ENCODE measurements at places on chromosomes 3 and 15.
A peak's percentile ranks its signal among the peaks of the same experiment; 100 is the strongest.

GRCh38 chr3:183275418-183275817, 22.4 kb downstream of the B3GNT5 start:
- DNase-seq: peak; percentile 65

GRCh38 chr15:93451265-93451664, 362.3 kb upstream of the RGMA start:
- no peak for DNase-seq

GRCh38 chr3:123089611-123090331, 22.9 kb downstream of the PDIA5 start:
- DNase-seq: peak; percentile 88

DNA sequence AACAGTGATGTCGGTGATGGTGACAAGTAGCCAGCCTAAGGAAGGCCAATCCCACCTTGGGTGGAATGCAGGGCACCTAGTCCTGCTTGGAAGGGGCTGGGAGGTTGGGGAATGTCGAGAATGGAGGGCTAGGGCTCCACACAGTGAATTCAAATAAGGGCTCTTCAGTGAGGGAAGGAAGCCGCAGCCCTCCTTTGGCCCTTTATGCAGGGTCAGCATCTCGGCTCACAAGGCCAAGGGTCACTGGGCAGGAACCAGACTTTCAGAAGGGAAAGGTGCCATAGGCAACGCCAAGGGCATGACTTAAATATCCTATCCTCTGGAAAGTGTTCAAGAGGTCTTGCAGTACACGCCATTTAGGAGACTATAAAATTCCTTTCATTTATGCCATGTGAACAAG, 56.9 kb downstream of the CLEC3B start:
- DNase-seq: no peak

GRCh38 chr3:72439321-72440183, 408.7 kb downstream of the SHQ1 start:
- DNase-seq: no peak

- DNase-seq: no peak
Measured at GRCh38 chr3:155370764-155371503, 77.5 kb upstream of the STRIT1 start.

GRCh38 chr15:94791008-94791407, 559.6 kb downstream of the MCTP2 start:
- no peak for DNase-seq

DNA sequence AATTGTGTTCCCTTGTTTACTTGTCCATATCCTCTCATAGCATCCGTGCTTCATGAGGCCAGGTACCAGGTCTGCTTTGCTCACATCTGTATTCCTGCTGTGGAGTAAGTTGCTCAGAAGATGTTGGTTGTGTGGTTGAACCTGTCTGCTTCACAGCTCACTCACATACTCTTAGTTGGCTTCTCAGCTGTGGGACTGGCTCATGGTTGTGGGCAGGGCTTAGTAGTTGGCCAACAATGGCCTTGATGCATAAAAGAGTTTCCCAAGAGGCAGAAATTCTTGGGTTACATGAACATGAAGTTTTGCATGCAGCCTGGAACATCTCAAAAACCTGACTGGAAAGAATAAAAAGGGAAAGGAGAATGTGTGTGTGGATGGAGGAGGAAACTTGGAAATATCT, 17.0 kb downstream of the CELF6 start:
- no peak for DNase-seq

GRCh38 chr3:78268087-78268486, 1228.2 kb downstream of the ROBO2 start:
- no peak for DNase-seq

- no peak for DNase-seq
Measured at GRCh38 chr3:186664506-186664905, 1.3 kb upstream of the HRG start.

GRCh38 chr3:51514210-51514609, 14.4 kb upstream of the DCAF1 start:
- DNase-seq: no peak

GRCh38 chr3:112379020-112379690, 46.2 kb downstream of the CD200 start:
- DNase-seq: no peak

GRCh38 chr15:34708422-34708821, 46.4 kb downstream of the GJD2 start:
- DNase-seq: no peak

- no peak for DNase-seq
Measured at GRCh38 chr3:145079436-145079835, 1081.5 kb downstream of the PLOD2 start.

GRCh38 chr3:42684632-42685362, 540 bp upstream of the KLHL40 start:
- DNase-seq: no peak

GRCh38 chr15:90683371-90683770, 33.8 kb upstream of the BLM start:
- no peak for DNase-seq

- no peak for DNase-seq
Measured at GRCh38 chr15:72797338-72797689, 13.8 kb upstream of the ADPGK start.

DNA sequence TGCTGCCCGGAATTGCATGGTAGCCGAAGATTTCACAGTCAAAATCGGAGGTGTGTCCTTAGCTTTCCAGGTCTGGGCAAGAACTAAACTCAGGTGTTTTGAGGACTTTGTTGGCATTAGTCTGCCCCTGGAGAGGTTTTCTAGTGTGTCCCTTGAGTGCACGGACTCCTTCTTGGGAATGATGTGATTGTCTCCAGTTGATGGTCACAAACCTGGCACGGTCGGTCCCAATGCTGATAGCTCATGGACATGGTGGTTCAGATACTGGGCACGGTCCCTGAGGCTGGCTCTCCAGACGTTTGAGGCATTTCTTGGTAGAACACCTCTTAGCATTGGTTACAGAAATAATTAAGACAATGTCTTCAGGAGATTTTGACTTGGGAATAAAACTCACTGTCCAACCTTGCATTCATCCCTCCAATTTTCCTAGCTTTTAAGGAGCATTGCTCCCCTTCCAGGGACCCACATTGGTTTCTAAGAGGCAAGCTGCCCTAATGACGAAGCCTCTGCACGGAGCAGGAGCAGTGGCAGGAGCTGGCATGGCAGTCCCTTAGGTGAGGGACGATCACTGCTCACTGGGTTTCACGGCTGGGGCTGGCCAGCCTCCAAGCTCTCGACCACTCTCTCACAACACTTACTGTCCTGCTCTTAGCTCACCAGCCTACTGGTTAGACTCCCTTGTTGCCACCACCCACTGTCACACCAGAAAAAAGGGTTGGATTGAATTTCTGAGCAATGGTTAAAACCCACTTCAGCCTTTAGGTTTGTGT, 68.1 kb downstream of the PGPEP1L start:
- DNase-seq: no peak

- DNase-seq: no peak
Measured at GRCh38 chr3:170766823-170767575, 103.0 kb downstream of the RPL22L1 start.

DNA sequence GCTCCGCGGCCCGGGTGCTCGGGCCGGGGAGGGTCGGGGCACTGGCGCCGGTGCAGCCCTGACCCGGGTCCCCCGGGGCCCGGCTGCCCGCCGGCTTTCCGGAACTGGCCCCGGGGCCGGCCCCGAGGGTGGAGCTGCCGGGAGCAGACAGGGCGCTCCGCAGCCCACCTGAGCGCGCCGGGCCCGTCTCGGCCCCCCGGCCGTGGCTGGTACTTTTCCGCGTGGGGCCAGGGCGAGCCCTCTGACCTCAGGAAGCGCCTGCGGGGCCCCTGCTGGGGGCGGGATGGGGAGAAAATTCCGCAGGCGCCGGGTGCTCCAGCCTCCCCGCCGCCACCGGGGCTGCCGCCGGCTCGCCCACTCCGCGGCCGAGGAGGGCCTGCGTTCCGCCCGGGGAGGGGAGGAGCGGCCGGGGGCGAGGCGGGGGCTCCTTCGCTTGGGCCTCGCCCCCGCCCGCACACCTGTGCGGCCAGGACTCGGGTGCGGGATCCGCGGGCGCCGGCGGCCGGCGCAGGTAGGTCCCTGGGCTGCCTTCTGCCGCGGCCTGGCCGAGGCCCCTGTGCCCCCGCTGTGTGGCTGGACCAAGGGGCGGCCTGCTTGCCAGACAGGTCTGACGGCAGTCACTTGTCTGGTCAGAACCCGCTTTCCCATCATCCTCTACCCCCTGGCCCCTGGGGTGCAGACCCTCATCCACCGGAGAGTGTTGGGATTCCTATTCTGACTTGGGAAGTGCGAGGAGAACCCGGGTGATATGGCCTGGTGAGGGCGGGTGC, 3.5 kb downstream of the FURIN start:
- DNase-seq: peak; percentile 74

GRCh38 chr15:43107751-43108150, 1.9 kb upstream of the UBR1 start:
- no peak for DNase-seq

All from Right ventricle myocardium inferior (tissue), 1 donor.